Mammary epithelial cell (primary cell): ENCODE measurements at places on chromosomes 1 and 21. TPM values are rescaled to one million over a fixed set of nuclear protein-coding genes. Genes with fewer than 3 reads are reported as not detected.

The NVL gene
- 16.8 TPM for polyA plus RNA-seq

The LEPR gene
- polyA plus RNA-seq = 2.9 TPM

The LRRC38 gene
- polyA plus RNA-seq = not detected

The ERO1B gene
- polyA plus RNA-seq = 0.94 TPM

The BRINP3 gene
- not detected for polyA plus RNA-seq

The REG4 gene
- 0.08 TPM for polyA plus RNA-seq
